ENCODE measurements at places on chromosomes 7 and 10.

- DNase-seq = no peak
These were observed 89.1 kb downstream of the KIAA1549 start for GRCh38 chr7:138892006-138892630.

GRCh38 chr10:7955446-7955845 lies 99.0 kb upstream of the GATA3 start:
- no peak for DNase-seq

GRCh38 chr10:13651969-13652720 lies 65.4 kb downstream of the PRPF18 start:
- DNase-seq = no peak

GRCh38 chr10:17821893-17822292 lies 12.7 kb downstream of the MRC1 start:
- DNase-seq = no peak

- no peak for DNase-seq
These were observed 1.4 kb upstream of the THSD7A start for GRCh38 chr7:11833431-11833830.

GRCh38 chr10:45373003-45373575 lies 927 bp upstream of the ALOX5 start:
- DNase-seq = no peak

- no peak for DNase-seq
These were observed 70.4 kb downstream of the CDH23 start for GRCh38 chr10:71467161-71467560.

- no peak for DNase-seq
These were observed 23.7 kb upstream of the BTRC start for GRCh38 chr10:101330231-101330630.

DNA sequence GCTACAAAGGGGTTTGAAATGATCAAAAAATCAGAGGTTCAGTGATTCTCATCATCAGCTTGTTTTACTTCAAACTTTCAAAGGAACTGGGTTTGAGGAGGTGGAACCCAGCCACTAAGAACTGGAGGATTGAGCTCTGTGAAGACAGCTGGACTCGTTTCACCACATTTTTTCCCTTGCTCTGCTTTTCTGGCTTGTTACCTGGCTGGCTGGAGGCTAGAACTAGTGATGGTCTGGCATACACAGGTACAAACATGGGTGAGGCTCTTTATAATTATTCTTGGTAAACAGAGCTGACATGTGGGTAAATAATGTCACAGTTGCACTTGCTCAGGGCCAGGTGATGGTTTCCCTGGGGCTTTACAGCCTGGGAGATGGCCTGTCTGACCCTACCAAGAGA lies 352.5 kb downstream of the FGFR2 start:
- DNase-seq = no peak

DNA sequence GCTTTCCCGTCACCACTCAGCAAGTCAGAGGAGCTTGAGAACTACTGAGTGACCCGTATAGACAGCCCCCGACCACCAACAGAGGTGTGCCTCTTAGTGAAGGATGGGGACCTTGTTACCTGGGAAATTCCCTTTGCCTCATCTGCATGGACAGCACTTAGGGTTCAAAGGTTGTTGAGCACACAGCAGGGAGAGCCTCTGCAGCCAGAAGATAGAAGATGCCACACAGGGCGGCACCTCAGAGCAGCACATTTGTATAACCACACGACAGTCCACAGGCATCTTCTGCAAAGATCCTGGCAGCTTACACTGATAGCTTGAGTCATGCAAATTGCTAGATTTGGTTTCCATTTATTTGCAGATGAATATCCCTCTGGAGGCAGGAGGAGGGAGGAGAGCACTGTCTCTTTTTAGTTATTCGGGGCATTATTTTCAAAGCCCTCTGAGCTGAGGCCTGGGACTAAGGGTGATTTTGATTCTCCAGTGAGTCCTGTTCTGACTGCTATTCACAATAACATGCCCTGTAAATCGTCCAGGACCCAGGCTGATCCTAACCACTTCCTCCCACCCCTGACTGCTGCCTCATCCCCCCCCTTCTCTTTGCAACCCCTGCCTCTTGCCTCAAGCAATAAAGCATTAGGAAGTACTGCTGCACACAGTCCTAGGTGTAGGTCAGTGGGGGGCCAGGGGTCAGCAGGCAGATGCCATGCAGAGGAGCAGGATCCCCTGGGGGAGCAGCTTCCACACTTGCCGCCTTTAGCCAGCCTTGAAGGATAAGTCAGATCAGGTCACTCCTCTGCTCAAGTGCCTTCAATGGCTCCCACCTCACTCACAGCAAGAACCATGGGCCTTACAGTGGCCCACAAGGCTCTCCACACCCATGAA lies 24.6 kb upstream of the INMT start:
- DNase-seq = peak; percentile 16

DNA sequence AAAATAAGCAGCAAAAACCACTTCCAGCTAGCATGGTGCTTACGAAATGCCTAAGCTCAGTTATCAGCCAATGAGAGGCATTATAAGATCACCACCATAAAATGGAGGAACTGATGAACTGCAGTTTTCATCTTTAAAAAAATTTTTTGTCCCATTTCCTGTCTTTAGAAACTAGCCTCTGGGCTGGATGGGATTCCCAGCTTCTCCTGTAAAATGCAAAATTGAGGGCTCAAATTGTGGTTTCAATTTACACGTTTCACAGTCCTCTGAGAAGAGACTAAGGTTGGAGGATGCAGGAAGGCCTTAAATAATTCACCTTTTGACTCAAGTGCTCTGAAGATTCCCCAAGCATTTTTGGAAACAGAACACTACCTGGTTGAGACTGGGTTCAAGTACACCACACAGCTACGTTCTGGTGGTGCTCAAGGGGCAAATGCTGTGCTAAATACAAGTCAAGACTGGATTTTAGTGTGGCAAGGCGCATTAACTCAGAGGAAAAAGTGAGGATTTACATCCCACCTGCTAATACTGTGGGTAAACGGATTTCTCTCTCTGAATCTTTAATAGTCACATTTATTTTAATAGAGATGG lies 951 bp downstream of the ZNF25 start:
- no peak for DNase-seq

- no peak for DNase-seq
These were observed 46.7 kb downstream of the PARD3 start for GRCh38 chr10:34768261-34768971.

GRCh38 chr7:105989686-105990085 lies 26.6 kb downstream of the CDHR3 start:
- no peak for DNase-seq

DNA sequence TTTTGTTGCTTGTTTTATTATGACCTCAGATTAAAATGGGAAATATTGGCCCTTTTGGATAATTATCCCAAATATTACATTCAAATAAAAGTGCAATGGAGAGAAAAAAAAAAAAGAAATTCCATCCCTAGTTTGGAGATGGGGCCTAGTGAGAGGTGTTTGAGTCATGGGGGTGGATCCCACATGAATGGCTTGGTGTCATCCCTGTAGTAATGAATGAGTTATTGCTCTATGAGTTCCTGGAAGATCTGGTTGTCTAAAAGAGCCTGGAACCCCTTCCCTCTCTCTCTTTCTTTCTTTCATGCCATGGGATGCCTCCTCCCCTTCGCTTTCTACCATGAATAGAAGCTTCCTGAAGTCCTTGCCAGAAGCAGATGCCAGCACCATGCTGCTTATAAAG lies 44.3 kb downstream of the MSRB2 start:
- DNase-seq = no peak

DNA sequence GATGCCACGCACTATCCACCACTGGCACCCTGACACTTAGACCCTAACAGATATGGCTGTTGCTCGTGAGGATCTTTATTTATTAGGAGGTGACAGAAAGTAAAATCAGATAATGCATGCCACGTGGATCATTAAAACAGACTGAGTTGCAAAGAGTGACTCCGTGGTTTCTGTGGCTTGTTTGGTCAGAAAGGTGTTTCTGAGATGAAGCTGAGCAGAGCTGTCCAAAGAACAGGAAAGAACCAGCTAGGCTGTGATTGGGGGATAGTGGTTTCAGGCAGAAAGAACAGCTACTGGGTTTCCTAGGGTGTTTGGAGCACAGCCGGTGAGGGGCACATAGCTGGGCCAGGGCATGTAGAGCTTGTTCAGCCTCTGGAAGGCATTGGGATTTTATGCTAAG lies 34.4 kb downstream of the CSGALNACT2 start:
- no peak for DNase-seq

GRCh38 chr10:27620430-27621397 lies 116.6 kb downstream of the RAB18 start:
- DNase-seq = no peak

- no peak for DNase-seq
These were observed 51.5 kb downstream of the CCNY start for GRCh38 chr10:35387768-35388167.

- no peak for DNase-seq
These were observed 46.7 kb downstream of the COBL start for GRCh38 chr7:51269911-51270310.

GRCh38 chr10:118666350-118666749 lies 70.9 kb upstream of the PRLHR start:
- no peak for DNase-seq

DNA sequence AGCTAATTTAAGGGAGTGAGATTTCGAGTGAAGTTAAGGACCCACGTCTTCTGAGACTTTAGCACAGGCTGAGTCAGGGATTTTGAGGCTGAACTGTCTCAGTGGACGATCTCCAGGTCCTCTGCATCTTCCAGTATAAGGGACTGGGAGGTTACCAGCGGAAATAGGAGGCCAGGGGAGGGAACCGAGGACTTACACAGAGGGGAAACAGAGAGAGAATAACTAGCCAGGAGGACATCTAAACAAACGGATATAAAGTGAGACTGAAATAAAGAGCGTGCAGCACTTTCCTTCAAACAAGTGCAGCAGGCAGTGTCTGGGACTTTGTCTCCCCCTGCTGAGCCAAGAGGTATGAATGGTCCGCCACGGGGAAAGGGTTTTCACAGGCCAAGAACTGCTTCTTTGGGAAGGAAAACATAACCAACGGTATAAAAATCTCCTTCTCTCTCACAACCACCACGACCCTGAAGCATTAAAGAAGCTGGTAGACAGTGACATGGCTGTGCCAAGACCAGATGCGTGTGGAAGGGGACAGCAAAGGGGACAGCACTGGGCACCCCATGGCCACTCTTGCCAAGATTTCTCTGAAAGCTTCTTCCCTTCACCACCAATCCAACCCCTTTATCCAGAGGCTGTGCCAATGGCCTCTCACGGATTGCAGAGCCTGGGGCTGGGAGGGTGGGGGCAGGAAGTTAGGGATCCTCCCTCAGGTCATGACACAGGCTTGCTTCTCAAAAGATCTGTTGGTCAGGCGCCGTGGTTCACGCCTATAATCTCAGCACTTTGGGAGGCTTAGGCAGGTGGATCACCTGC lies 72.0 kb downstream of the SLC37A3 start:
- DNase-seq = peak; percentile 29

DNA sequence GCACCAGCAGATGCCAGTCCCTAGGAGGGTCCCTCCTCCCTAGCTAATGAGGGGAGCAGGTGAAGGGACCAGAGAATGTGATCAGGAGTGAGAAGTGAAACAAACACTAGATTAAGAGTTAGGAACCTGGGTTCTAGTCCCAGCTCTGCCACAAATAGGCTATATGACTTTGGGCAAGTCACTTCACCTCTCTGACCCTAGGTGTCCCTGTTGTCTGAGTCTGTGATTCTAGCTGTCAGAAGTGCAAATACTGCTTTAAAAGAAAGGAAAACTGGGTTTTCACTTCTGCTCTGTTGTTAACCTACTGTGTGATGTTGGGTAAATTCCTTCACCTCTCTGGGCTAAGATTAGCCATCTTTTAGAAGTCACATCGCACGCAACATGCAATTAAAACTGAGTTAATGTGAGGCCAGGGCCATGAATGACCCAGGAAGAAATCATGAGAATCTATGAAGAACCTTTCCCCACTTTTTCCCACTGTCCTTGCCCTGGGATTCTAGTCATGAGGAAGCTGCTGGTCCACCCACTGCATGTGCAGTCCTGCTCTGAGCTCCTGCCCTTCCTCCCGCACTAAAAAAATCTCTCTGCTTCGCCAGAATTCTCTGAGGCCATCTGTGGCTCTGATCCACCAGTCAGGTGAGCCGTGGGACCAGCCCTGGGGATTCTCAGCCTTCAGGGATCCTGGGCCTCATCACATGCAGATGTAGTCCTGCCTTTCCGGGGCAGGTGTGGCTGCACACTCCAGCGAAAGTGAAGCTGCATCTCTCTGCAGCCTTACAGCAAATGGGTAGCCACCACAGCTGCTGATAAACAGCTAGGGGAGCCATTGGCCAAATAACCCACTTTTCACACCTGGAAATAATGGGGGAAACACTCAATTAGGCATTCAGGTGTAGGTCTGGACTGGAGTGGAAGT lies 181.7 kb downstream of the PLXNA4 start:
- DNase-seq = no peak

- no peak for DNase-seq
These were observed 54.6 kb downstream of the ATE1 start for GRCh38 chr10:121873236-121873635.

GRCh38 chr7:3592401-3593134 lies 291.5 kb downstream of the SDK1 start:
- no peak for DNase-seq

Data from activated CD8-positive, alpha-beta memory T cell treated with anti-CD3 and anti-CD28 coated beads for 1 hour (primary cell).